ENCODE measurements at places on chromosomes 1 and 21.

DNA sequence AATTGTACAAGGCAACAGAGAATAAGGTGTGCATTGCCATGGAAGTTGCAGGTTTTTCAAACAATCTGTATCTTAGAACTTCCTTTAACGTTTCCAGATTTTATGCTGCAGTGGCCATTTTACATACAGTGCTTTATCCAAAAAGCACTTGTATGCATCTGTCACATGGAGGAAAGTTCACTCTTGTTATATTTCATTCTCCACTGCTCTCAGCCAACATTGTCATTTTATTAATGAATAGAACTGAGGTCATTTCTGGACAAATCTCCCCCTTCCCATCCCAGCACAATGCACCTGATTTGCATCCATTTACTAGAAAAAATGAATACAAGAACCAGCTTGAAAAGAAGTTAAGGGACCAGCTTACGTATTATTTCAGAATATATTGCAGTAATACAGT, 342.0 kb downstream of the USP25 start:
- DNase-seq: no peak

- DNase-seq: no peak
These were observed 36.3 kb downstream of the PKP1 start for GRCh38 chr1:201319631-201320030.

- no peak for DNase-seq
These were observed 64.6 kb downstream of the TOR3A start for GRCh38 chr1:179146476-179146875.

GRCh38 chr1:29670752-29671151, 434.4 kb downstream of the PTPRU start:
- no peak for DNase-seq

DNA sequence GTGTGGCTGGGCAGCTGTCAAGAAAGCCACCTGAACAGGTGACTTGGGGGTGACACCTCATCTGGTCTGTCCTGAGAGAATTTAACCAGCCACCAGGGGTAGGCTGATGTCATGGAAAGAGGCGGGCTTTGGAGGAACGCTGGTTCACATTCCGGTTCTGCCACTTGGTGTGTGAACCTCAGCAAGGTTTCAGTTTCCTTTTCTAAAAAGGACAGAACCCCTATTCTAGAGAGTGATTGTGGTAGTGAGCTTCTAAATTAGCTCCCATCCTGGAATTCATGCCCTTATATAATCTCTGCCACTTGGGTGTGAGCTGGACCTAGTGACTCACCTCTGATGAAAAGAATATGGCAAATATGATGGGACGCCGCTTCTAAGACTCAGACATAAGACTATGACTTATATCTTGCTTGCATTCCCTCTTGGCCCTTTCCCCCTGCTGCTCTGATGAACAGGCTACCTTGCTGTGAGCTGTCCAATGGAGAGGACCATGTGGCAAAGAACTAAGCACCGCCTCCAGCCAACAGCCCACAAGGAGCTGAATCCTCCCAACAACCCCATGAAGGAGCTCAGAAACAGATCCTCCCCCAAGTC, 332.1 kb downstream of the RRAGC start:
- no peak for DNase-seq

GRCh38 chr21:36437745-36438128, 42.2 kb downstream of the CLDN14 start:
- peak; percentile 99 for DNase-seq

GRCh38 chr1:107076841-107077240, 20.4 kb downstream of the PRMT6 start:
- DNase-seq: peak; percentile 47

DNA sequence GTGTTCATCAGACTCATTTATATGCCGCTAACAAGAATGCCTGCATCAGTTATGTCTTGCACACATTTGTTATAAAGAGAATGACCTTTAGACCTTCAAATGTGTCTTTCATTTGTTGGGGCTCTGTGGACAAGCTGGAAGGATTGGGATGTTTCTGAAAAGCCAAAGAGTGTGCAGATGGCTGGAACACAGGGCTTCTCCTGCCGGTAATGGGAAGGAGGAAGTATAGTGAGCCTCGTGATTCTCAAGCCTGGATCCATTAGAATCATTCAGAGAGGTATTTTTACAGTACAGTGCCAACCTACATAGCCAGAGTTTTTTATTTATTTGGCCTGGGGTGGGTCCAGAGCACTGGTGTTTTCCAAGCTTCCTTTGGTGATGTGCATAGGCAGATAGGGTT, 40.6 kb upstream of the ATP1A1 start:
- DNase-seq: no peak

DNA sequence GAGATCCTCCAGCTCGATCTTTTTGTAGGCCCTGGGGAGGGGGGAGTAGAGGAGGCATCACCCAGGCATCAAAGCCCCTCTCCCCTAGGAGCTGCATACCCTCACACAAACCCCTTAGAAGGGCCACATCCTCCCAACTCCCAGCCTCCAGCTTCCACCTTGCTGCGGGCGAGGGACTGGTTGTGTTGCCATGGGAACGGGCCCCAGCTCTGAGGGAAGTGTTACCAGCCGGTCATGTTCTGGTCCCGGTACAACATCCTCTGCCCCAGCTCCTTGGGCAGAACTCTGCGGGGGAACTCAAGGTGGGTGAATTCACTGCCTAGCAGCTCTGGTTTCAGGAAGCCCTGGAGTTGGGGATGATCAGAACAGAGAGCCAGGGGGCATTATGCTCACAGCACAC, 4.1 kb downstream of the PPM1J start:
- DNase-seq: no peak

DNA sequence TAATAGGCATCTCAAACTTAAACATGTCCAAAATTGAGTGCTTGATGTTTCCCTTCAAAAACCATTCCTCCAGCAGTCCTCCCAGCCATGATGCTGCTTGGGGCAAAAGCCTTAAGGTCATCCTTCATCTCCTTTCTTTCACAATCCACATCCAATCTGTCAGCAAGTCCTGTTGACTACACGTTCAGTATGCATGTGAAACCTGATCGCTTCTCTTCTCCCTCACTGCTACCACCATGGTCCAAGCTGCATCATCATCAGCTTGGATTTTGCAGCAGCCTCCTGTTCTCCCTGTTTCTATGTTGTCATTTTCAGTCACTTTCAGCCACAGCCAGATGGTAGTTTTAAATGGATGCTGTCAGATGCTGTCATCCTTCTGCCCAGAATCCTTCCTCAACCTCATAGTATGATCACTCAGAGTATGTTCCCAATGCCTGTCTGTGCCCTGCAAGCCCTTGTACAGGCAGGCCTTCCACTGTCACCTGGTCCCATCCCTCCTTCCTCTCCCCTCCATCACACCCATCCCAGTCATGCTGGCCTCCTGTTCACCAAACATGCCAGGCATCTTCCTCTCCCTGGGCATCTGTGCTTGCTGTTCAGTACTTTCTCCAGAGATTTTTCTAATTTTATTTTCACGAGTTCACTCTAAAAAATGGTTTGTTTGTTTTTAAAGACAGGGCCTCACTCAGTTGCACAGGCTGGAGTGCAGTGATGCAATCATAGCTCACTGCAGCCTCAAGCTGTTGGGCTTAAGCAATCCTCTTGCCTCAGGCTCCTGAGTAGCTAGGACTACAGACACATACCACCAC, 66.0 kb downstream of the SYDE2 start:
- peak; percentile 54 for DNase-seq

GRCh38 chr1:97551113-97551512, 369.7 kb downstream of the DPYD start:
- DNase-seq: no peak

DNA sequence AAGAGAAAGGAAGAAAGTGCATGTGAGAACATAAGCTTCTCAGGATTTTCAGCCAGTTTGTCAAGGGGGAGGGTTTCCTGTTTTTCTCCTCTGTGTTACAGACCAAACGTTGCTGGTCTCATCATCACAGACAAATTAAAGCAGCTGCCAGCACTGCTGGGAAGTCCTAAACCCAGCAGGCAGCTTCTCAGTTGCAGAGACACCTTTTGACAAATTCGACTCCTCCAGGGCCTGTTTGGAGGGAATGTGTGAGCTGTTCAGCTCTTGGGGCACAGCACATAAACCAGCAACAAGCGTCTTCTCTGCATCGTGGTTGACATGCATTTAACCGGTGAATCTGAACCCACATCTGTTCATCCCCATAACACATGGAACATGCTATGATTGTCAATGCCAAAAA, 454.6 kb upstream of the RUNX1 start:
- DNase-seq: peak; percentile 50

GRCh38 chr21:36481639-36482038, 1.7 kb upstream of the CLDN14 start:
- no peak for DNase-seq

- DNase-seq: no peak
These were observed 72.8 kb upstream of the NR5A2 start for GRCh38 chr1:199954699-199955098.

DNA sequence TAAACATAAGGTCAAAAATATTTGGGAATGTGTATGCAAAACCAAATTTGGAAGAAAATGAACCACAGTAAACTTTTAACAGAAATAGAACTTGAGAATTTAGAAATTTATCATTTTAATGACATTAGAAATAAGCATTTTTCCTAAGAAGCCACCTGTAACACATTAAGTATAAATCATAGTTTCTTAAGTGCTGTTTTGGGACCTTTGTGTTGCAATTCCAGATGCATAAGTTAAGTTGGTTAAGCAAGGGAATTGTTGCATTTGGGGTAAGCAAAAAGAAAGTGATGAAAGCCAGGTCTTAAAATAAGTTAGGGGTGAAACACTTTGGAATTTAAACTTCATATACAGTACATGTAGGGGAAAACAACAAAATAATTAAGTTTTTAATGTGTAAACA, 49.8 kb downstream of the CDKN2C start:
- peak; percentile 46 for DNase-seq

GRCh38 chr21:17495680-17496079, 17.2 kb upstream of the CXADR start:
- DNase-seq: peak; percentile 14

- peak; percentile 80 for DNase-seq
These were observed 40.8 kb upstream of the KCTD3 start for GRCh38 chr1:215526147-215526845.

DNA sequence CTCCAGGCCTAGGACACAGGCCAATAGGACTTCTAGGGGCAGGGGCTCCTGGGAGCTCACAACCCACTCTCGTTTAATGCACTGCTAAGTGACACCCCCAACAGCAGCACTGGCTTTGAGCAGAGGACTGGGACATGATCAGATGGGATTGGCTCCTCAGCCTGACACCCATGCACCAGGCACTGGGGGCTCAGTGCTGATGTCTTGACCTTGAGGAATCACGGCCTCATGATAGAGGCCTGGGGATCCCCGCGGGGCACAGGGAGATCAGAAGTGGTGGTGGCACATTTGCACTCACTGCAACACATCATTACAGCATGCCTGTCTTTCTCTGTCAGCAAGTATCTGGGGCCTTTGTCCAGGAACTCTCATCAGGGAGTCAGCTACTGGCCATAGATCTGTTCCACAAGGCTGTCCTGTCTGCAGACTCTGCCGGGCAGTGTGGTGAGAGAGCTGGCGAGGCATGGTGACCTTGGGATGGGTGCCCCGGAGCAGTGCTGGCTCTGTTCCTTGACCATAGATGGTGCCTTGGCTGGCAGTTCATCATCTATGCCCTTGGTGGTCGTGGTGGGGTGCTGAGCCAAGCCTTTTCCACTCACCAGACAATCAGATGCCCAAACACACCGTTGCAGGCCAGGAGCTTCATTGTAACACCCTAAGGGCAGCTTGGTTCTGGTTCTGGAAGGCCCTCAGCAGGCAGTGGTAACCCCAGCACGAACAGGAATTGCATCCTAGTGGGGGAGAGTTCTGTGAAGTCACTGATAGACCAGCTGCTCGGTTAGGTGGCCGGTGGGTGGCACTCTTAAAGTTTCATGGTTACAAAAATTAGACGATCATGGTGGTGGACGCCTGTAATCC, 22.2 kb upstream of the PARP1 start:
- no peak for DNase-seq

DNA sequence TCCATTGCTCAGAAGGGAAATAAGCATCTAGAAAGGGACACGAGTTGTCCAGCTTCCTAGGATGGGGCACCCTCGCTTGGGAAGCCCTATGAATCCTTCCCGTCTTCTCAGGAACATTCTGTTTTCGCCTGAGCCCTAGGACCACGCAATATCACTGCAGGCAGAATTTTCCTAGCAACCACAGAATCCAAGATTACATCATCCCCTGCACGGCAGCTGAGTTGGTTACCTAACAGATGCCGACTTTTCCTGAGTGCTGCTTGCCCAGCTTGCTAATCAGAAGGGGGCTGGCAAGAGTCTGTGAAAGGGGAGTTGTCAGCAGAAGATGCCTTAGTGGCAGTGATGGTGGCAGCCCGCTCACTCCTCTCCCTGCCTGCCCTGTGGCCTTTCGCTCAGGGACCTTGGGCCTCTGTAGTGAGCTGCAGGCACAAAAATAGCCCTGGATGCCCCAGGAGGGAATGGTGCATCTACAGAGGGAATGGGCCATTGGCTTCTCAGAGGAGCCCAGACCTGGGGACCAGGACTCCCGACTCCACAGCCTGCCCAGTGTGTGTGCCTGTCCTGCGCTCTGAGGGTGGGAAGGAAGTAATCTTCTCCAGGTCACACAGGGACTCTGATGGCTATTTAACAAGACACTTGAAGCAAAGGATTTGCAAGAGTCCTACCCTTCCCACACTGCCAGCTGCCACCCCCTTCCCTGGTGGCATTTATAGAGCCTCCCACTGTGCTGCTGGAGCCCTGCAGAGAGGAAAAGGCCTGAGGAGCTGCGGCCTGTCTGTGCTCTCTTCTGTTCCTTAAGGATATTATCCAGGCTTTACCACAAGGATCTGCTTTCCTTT, 28.9 kb upstream of the CLSTN1 start:
- peak; percentile 86 for DNase-seq
